ENCODE measurements at places on chromosomes 11 and 22. TPM values are rescaled to one million over a fixed set of nuclear protein-coding genes. Genes with fewer than 3 reads are reported as not detected.

DNA sequence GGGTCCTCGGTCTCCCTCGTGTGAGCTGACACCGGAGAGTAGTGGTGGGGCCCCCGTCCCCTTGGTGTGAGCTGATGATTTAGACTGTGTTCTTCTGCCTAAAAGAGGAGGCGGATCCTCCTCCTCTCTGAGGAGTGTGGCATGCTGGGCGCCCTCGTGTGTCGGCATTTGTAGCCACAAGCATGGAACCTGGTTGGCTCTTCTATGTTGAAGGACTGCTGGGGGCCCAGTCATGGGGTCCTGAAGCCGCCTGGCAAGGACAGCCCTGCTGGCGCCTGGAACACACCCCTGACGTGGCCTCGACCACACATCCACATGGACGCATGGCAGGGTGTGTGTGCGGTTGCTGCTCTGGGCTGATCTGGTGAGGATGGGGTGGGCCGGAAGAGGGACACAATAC lies 50.2 kb downstream of the AP2A2 start:
- H3K27me3 ChIP-seq, result no peaks in the 10 kb centered on the region
- peaks cover 3% of the 10 kb centered on the region for H3K36me3 ChIP-seq
- no peak for DNase-seq
- H3K4me3 ChIP-seq, result no peak overlapping the region
- peaks cover 22% of the 10 kb centered on the region for H3K4me1 ChIP-seq

GRCh38 chr11:116225236-116225635 lies 547.6 kb downstream of the BUD13 start:
- H3K4me3 ChIP-seq, result no peak overlapping the region
- H3K4me1 ChIP-seq, result no peaks in the 10 kb centered on the region
- H3K36me3 ChIP-seq, result no peaks in the 10 kb centered on the region
- H3K27ac ChIP-seq, result no peak overlapping the region
- H3K27me3 ChIP-seq, result peaks cover 28% of the 10 kb centered on the region
- DNase-seq, result no peak

DNA sequence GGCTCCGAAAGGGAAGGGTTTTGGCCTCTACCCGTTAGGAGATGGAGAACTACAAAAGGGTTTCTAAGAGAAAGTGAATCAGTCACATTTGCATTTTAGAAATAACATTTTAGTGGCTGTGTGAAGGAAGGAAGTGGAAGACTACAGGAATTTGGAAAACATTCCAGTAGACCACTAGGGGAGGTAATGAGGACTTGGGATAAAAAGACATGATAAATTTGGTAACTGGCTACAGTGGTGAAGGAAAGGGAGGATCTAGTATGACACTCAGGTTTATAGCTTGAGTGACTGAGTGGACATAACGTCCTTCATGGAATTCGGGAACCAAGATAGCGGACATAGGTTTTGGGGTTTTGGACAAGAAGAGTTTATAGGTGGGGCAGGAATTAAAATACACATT lies 7.0 kb upstream of the RRM1 start:
- peak overlapping the region; percentile 83 for H3K27ac ChIP-seq
- peaks cover 52% of the 10 kb centered on the region for H3K4me1 ChIP-seq
- DNase-seq, result no peak
- H3K27me3 ChIP-seq, result no peaks in the 10 kb centered on the region
- H3K36me3 ChIP-seq, result peaks cover 47% of the 10 kb centered on the region

- no peak overlapping the region for H3K27ac ChIP-seq
- DNase-seq, result no peak
Measured at GRCh38 chr22:37105154-37105553, 4.4 kb downstream of the TMPRSS6 start.

DNA sequence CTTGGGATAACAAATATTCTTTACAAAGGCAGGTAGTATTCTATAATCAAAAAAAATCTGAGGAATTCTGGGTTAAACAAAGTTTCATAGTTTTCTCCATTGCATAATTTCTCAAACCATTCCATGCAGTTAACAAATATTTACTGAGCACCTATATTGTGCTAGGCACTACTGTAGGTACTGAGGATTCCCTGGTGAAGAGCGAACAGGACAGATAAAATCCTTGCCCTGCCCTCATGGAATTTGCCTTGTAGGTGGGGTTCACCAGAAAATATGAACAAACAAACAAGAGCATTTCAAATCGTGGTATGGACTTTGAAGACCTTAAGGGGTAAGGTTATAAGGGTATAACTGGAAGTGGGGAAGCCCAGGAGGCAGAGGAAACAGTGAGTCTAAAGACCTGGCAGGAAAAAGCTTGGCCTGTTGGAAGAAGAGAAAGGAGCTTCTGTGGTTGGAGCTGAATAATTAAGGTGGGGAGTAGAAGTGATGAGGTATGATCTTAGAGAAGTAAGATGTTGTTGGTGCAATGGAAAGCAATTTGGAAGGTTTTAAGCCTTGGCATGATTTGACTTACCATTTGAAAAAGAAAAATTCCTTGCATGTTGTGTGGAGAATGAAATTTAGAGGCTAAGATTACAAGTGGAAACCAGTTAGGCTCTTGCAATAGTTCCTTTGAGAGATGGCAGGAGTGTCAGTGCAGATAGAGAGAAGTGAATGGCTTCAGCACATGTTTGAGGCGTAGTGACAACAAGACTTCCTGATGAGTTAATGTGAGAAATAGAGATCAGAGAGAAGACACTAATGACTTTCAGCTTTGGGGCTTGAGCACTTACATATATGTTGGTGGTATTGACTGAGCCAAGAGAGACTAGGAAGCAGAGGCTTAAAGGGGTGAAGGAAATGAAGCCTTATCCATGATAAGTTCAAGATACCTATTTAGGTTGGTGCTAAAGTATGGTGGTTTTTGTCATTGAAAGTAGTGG lies 55.7 kb upstream of the PICALM start:
- DNase-seq, result no peak
- no peak overlapping the region for H3K4me3 ChIP-seq
- H3K27ac ChIP-seq, result peak overlapping the region; percentile 55
- peaks cover 1% of the 10 kb centered on the region for H3K36me3 ChIP-seq
- peaks cover 6% of the 10 kb centered on the region for H3K27me3 ChIP-seq
- H3K4me1 ChIP-seq, result peaks cover 20% of the 10 kb centered on the region

GRCh38 chr11:31487848-31488247 lies 21.6 kb downstream of the IMMP1L start:
- no peak overlapping the region for H3K27ac ChIP-seq
- no peak overlapping the region for H3K4me3 ChIP-seq
- peaks cover 24% of the 10 kb centered on the region for H3K4me1 ChIP-seq
- peaks cover 15% of the 10 kb centered on the region for H3K36me3 ChIP-seq
- no peak for DNase-seq

DNA sequence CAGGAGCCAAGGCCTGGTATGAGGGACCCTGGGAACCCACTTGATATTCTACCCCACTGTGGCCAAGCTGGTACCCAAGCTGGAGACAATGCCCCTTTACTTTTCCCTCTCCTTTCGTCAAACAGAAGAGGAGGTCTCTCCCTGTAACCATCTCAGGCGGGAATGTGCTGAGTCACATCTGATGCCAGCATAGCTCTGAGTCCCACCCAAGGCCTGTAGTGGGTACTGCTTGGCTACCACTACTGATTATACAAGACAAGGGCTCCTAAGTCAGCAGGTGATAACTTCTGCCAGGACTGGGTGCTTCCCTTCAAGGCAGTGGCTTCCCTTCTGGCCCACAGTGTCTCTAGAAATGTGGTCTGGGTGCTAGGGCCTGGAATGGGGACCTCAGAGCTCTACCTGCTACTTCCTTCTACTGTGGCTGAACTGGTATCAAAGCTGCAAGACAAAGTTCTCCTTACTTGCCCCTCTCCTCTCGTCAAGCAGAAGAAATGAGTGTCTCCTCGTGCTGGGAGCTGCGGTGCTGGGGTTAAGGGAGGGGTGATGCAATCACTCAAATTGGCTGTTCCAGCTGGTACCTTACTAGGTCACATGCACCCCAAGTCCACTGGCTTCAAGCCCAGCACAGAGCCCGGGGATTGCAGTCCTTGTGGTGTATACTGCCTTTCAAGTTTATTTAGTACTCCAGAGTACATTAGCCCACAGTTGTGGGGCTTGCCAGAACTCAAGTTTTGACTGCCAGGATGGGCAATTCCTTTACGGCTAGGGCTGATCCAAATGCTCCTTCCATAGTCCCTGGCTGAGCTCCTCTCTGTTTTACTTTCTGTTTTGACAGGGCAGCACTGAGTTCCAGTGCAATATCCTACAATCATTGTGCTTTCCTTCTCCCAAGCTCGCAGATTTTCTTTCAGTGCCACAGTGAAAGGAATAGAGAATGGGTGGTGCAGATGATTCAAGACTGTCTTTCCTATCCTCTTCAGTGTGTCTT lies 419.7 kb upstream of the CNTN5 start:
- no peak for DNase-seq
- H3K27me3 ChIP-seq, result no peaks in the 10 kb centered on the region
- H3K27ac ChIP-seq, result no peak overlapping the region
- H3K36me3 ChIP-seq, result no peaks in the 10 kb centered on the region

Gene ENTHD1
- 0.20 TPM for total RNA-seq
